Activated T-helper 17 cell treated with anti-CD3 and anti-CD28 coated beads, Interleukin-2, amount 50 U/mL, for 72 hours (primary cell): ENCODE measurements at places on chromosomes 2 and 18. TPM values are rescaled to one million over a fixed set of nuclear protein-coding genes. Genes with fewer than 3 reads are reported as not detected.

GAD1 gene
- total RNA-seq, result 0.73 TPM

DNA sequence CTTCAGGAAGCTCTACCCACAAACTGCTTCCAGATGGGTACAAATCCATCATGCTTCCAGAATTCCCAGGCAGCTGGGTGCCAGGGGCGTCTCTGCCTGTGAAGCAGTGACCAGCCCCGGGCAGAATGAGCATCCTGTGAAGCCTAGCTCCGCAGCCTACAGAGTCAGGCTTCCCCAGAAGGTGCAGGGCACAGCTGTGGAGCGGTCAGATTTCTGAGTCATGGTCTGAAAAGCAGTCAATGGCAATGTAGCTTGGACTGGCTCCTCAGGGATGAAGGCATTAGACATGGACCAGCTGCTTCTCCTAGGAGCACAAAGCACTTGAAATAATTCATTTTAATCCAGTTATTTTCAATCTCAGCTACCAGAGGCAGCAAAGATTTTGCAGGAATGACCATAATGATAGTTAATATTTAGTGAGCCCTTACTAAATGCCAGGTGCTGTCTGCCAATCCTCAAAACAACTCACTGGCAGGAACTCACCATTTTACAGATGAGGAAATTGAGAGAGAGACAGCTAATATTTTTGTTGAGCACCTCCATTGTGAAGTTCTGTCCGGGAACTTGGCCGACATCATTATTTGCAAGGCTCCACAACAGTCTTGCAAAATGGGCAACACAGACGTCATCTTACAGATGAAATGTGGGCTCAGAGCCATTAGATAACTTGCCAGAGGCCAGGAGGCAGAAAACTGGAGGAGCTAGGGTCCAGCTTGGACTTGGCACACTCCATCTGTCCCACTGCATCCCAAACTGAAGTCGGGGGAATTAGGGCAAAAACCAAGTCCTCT is 31.7 kb downstream of the ACMSD start:
- ATAC-seq, result no peak

DNA sequence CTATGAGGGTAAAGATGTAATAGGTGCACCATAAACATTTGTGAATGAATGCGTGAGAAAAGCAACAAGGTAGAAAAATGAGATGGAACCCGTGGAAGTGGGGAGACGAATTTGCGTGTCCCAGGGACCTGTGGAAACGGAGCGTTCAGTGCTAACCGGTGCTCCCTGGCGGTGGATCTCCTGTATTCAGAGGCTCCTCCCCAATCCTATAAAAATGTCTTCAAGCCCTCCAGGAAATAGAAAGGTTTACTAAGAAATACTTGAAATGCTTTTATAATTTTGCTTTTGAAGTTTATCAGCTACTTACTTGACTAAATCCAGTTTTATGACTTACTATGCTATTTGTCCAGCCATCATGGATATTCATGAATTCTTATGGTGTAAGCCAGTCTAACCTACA is 62.8 kb upstream of the RBM44 start:
- no peak for ATAC-seq

BIN1 gene
- total RNA-seq, result 110 TPM

- ATAC-seq, result no peak
These were observed 60.8 kb downstream of the HS1BP3 start for GRCh38 chr2:20589975-20590703.

DNA sequence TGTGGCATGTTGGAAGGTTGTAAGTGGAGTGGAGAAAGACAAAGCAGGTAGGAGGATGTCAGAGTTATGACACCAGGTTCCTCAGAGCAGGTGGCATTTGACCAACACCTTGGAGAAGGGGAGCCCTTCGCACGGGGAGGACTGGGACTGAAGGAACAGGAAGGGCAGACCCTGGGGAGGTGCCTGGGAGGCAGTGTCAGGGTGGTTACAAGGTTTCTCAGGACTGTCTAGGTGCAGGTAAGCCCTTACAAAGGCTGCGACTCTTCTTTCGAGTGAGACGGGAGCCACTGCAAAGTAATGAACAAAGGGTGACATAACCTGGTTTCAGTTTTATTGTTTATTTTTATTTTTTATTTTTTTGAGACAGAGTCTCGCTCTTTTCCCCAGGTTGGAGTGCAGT is 84.6 kb downstream of the EIF2AK3 start:
- no peak for ATAC-seq

GRCh38 chr2:10305715-10306114 is 3.0 kb downstream of the HPCAL1 start:
- no peak for ATAC-seq

GRCh38 chr2:85415980-85416650 is 2.4 kb upstream of the SH2D6 start:
- ATAC-seq, result no peak

BMP10 gene
- not detected for total RNA-seq

- no peak for ATAC-seq
These were observed 663.7 kb upstream of the LRATD1 start for GRCh38 chr2:13968811-13969210.

- ATAC-seq, result no peak
These were observed 458 bp downstream of the B4GALT6 start for GRCh38 chr18:31683968-31684278.

FOXD4L1 gene
- total RNA-seq, result 0.11 TPM

CFC1 gene
- not detected for total RNA-seq

MC4R gene
- not detected for total RNA-seq
